ENCODE measurements at places on chromosomes 3 and 15.

GRCh38 chr15:69159805-69160140 lies 662 bp upstream of the GLCE start:
- no peak for DNase-seq

DNA sequence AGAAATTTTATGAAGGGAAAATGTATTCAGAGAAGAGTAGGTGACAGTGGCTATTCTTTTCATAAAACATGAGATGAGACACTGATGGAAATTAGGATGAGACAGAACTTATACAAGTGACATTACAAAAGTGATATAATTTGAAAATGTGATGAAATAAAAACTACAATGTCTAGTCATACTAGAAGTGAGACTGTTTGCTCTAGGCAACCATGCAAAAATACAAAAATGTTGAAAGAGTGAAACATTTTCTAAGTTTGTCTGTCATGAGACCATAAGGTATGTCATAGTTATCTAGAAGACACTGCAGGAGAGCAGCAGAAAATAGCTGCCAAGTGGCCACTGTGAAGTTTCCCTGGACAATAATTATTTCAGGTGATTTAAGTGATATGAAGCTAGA lies 459.5 kb downstream of the DIPK2A start:
- no peak for DNase-seq

DNA sequence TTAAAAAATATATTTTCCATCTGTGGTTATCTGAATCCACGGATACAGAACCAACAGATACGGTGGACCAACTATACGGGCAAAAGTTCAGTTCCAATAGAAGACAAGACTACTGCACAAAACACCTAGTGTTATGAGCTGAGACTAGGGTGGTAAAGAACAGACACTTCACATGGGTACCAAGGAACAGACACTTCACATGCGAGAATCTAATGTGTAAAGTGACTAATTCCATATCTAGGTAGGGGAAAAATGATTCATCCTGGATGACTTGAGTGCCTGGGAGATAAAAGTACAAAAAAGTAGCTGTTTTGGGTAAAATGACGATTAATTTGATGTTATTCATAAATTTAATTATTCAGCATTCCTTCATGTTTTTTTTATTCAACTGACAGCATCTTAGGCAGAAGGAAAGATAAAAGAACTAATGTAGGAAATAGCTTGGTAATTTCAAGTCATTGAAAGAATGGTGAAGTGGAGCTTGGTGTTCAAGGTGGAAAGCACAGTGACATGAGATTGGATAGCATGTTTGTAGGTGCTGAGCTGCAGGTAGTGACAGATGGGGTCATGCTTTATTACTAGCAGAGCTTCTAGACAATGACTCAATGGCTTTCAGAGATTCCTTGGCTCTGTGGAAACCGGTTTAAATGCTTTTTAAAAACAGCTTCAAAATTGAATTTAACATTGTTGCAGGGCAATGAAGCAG lies 5.2 kb downstream of the CD200 start:
- no peak for DNase-seq

DNA sequence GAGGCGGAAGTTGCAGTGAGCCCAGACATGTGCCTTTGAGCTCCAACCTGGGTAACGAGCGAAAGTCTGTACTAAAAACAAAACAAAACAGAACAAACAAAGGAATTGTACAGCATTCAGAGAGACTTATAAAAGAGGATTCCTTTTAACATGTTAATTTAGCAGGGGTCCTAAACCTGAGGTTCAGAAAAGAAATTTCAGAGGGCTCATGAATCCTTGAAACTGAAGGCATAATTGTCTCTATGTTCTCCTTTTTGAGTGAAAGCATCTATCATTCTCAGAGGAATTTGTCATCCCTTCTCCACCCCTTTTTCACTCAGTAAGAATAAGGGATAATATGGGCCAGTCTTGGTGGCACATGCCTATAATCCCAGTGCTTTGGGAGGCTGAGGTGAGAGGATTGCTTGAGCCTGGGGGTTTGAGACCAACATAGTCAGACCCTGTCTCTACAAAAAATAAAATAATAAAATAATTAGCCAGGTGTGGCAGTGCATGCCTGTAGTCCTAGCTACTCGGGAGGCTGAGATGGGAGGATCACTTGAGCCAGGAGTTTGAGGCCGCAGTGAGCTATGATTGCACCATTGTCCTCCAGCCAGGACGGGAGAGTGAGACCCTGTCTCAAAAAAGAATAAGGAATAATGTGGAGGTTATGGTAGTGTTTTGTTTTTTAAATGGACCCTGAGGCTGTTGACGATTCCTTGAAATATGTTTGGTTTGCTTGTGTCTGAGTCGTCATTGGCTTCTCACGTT lies 309.1 kb upstream of the C2CD4B start:
- DNase-seq = no peak

GRCh38 chr3:64042952-64043351 lies 19.7 kb upstream of the PSMD6 start:
- no peak for DNase-seq

DNA sequence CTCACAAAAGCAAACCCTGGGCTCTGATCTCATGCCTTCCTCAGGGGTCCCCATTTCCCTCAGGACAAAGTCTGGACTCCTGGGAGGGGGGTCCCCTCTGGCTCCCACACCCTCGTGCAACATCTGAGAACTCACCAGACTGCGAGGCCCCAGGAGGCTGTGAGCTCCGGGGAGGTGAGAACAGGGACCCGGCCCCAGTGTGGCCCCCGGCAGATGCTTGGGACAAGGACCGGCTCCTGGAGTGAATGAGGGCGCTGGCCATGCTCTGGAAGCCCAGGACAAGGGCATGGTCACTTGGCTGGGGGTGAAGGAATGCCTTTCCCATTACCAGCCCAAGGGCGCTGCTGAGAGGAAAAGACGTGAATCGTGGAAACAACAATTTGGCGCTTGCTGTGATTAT lies 48.0 kb downstream of the LINGO1 start:
- no peak for DNase-seq

DNA sequence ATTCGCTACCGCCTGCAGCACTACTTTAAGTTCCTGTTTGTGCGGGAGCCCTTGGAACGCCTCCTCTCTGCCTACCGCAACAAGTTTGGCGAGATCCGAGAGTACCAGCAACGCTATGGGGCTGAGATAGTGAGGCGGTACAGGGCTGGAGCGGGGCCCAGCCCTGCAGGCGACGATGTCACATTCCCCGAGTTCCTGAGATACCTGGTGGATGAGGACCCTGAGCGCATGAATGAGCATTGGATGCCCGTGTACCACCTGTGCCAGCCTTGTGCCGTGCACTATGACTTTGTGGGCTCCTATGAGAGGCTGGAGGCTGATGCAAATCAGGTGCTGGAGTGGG lies 995 bp downstream of the CHST14 start:
- DNase-seq = no peak

DNA sequence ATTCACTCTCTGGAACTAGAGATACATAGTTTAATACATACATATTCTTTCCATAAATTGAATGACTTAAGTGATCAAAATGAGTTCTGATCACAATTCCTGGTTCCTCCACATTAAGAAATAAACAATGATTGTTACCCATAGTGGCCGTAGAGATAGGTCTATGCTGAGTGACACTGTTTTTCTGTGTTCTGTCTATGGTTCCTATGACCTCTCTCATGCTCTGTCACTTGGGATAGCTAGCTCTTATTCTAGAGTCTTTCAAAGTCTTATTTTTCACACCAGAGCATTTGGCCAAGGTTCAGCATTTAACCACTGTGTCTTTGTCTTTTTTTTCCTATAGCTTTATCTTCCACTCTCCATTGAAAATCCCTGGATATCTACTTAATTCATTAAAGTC lies 132.4 kb downstream of the GOLGA6L6 start:
- no peak for DNase-seq

- no peak for DNase-seq
Measured at GRCh38 chr3:12751571-12751970, 7.5 kb downstream of the TMEM40 start.

- DNase-seq = no peak
Measured at GRCh38 chr3:7504886-7505775, 644.2 kb downstream of the GRM7 start.

DNA sequence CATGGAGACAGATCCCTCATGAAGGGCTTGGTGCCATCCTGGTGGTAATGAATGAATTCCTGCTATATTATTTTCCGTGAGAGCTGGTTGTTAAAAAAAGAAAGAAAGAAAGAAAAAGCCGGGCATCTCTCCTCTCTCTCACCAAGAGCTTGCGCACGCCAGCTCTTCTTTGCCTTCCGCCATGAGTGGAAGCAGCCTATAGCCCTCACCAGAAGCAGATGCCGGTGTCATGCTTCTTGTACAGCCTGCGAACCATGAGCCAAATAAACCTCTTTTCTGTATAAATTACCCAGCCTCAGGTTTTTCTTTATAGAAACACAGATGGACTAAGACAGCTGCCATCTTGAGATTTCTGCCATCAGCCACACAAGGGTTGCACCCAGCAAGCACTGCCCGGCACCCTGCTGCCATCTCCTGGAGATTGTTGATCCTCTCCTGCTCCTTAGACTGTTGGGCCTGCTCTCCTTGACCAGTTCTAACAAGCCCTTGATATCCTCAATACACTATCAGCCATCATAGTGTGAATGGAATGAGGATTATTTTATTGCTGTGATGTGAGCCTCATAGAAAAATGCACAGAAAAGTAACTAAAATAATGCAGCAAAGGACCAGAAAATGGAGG lies 3.5 kb upstream of the AHSG start:
- peak; percentile 43 for DNase-seq

- DNase-seq = no peak
Measured at GRCh38 chr3:38011111-38011510, 18.3 kb downstream of the PLCD1 start.

GRCh38 chr3:25945836-25946235 lies 155.9 kb downstream of the OXSM start:
- DNase-seq = no peak

- DNase-seq = no peak
Measured at GRCh38 chr3:186361246-186361761, 730 bp downstream of the DGKG start.

DNA sequence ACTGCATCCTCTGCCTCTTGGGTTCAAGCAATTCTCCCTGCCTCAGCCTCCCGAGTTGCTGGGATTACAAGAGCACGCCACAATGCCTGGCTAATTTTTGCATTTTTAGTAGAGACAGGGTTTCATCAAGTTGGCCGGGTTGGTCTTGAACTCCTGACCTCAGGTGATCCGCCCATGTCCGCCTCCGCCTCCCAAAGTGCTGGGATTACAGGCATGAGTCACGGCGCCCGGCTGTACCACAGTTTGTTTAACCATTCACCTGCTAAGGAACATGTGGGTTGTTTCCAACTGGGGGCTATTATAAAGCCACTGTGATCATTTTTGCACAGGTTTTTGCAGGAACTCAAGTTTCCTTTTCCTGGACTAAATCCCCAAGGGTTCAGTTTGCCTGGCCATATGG lies 123.2 kb upstream of the RAP2B start:
- DNase-seq = no peak

DNA sequence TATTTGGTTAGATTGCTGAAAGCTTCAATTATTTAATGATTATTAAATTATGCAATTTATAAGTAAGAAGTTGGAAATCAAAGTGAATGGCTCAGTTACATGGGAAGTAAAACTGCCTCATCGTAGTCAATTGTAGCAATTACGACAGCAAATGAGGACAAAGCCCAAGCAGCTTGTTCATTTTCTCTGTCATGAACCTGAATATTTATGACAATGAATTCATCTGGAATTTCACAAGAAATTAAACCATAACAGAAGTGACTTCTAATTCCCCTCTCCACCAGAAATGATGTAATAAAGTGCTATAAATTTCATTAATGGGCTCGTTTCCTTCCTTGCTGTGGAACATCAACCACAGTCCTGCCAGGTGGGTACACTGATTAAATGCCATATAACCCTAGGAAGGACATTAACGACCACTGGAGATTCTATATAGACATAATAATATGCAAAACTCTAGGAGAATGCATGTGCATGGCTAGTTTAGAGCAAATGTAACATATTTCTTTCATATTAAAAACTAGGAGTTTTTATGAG lies 273.8 kb upstream of the DCBLD2 start:
- no peak for DNase-seq

DNA sequence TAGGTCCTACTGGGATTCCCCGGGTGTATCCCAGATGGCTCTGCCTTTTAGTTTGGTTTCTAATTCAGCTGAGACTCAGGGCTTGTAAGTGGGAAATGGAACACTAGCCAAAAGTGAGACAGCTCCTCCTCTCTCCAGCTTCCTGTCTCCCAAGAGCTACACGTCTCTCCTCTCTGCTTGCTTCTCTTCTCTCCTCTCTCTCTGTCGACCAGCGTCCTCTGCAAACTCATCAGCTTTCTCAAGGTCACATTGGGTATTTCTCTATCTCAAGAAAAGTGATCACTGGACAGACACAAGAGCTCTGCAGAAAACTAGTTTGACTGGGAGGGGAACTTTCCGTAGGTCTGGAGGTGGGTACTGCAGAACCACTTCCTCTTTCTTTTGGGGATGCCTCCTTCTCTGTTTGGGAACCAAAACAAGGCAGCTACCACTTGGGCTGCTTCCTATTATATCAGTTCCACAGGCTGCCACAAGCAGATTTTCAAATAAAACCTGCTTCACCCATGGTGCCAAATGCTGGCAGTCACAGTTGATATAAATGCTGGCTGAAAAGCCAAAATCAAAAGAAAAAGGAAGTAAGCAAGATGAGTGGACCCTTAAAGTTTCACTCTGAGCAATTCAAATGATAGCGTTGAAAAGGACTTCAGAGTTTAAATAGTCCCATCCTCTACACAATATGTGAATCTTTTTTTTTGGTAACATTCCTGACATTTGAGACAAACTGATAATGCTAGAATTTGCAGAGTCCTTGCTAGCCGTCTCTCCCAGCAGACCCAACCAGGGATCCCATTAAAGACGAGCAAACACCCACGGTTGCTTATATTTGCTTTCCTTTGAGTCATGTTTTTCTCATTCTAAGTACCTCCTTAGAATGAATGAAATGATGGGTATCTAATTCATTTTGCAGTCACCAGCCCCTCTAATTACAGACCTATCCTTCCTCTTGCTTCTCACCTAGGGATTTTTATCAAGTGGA lies 7.2 kb upstream of the DYNC1LI1 start:
- no peak for DNase-seq

DNA sequence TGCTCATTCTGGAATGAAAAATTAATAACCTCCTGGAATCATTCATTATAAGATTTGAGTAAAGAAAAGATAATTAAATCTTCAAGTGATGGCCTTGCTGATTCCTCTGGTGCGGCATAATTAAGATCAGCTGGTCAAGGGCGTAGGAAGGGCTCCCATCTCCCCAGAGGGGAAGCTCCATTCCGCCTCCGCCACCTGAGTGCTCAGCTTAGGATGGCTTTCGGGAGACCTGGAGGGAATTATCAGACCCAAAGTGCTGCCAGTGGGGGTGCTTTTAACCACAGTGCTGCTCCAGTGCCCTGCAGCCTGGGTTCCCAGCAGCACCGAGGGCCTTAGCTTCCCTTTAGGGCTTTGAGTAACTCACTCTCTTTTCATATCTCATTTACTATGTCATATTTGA lies 556.6 kb upstream of the RGMA start:
- no peak for DNase-seq

DNA sequence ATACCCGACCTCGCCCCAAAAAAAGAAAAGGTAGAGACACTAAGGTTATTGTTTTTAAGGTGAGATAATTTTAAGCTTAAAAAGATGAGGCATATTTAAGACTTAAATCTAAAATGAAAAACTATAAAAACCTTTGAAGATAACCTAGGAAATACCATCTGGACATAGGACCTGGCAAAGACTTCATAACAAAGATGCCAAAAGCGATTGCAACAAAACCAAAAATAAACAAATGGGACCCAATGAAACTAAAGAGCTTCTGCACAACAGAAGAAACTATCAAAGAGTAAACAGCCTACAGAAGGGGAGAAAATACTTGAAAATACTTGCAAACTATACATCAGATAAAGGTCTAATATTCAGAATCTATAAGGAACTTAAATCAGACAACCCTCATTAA lies 80.9 kb downstream of the TMCC1 start:
- no peak for DNase-seq

Data from WERI-Rb-1 (cell line).